ENCODE measurements at places on chromosomes 11 and 22. TPM values are rescaled to one million over a fixed set of nuclear protein-coding genes. Genes with fewer than 3 reads are reported as not detected.

DNA sequence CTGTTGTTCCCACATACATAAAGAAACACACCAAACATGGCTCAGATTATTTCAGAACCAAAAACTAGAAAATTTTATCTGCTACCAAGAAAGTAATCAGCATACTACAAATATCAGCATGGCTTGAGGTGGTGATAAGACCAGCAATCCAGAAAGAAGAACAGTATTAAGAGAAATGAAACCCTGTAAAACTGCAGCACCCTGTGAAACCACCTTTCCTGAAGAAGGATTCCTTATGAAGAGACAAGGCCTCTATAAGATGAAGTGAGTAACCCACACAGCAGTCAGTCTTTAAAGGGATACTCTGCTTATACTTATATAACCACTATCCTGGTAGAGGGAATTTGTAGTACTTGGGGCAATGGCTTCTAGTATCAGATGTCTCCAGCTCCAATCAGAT lies 49.9 kb downstream of the RSF1 start:
- no peaks in the 10 kb centered on the region for H3K36me3 ChIP-seq
- no peak for DNase-seq
- no peaks in the 10 kb centered on the region for H3K27me3 ChIP-seq

- no peaks in the 10 kb centered on the region for H3K36me3 ChIP-seq
- DNase-seq: no peak
- H3K27ac ChIP-seq: no peak overlapping the region
- H3K4me1 ChIP-seq: peaks cover under 1% of the 10 kb centered on the region
Observed at GRCh38 chr11:14021738-14022137, 59.2 kb downstream of the SPON1 start.

DNA sequence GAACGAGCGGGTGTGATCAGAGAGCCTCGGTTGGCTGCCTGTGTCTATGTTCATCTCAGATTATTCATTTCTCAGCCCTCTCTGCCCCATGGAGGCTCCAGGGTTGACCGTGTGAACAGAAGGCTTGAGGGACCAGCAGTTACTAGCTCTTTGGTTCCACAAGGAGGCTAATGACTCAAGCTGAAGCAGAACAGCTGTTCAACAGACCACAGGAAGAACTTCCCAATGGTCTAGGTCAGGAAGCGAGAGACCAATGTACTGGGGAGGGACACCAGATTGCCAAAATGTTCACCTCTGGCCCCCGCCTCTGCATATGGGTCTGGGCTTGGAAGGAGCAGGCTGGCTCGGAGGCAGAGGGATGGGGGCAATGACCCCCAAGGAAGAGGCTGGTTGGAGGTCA lies 14.7 kb upstream of the PDE2A start:
- no peak overlapping the region for H3K27ac ChIP-seq
- no peaks in the 10 kb centered on the region for H3K4me1 ChIP-seq
- H3K4me3 ChIP-seq: no peak overlapping the region
- no peak for DNase-seq

- H3K27ac ChIP-seq: no peak overlapping the region
- no peak for DNase-seq
- H3K4me3 ChIP-seq: no peak overlapping the region
- H3K27me3 ChIP-seq: no peaks in the 10 kb centered on the region
- no peaks in the 10 kb centered on the region for H3K36me3 ChIP-seq
Observed at GRCh38 chr11:66188580-66188979, 79.9 kb upstream of the RAB1B start.

GRCh38 chr11:121337740-121338272 lies 45.2 kb downstream of the SC5D start:
- H3K36me3 ChIP-seq: no peaks in the 10 kb centered on the region
- no peak overlapping the region for H3K4me3 ChIP-seq
- H3K27ac ChIP-seq: no peak overlapping the region
- DNase-seq: no peak
- no peaks in the 10 kb centered on the region for H3K27me3 ChIP-seq
- H3K4me1 ChIP-seq: peaks cover 7% of the 10 kb centered on the region

ASPHD2 gene
- total RNA-seq: 0.48 TPM
